ENCODE measurements at places on chromosomes 5 and 9. TPM values are rescaled to one million over a fixed set of nuclear protein-coding genes. Genes with fewer than 3 reads are reported as not detected.
A peak's percentile ranks its signal among the peaks of the same experiment; 100 is the strongest.

- no peak for DNase-seq
Measured at GRCh38 chr9:4386819-4387218, 87.0 kb upstream of the GLIS3 start.

GRCh38 chr5:5629607-5629978, 207.1 kb downstream of the ICE1 start:
- DNase-seq: no peak

GRCh38 chr5:149500922-149501582, 50.2 kb downstream of the CSNK1A1 start:
- no peak for DNase-seq

- no peak for DNase-seq
Measured at GRCh38 chr5:174706997-174707572, 17.3 kb upstream of the MSX2 start.

GRCh38 chr9:86838519-86839497, 108.5 kb downstream of the GAS1 start:
- DNase-seq: no peak

GRCh38 chr9:130298662-130299279, 33.2 kb downstream of the HMCN2 start:
- no peak for DNase-seq

GRCh38 chr5:125180231-125180829, 433.9 kb upstream of the ZNF608 start:
- DNase-seq: peak; percentile 28

- no peak for DNase-seq
Measured at GRCh38 chr9:30932226-30932625, 1452.2 kb upstream of the ACO1 start.

DNA sequence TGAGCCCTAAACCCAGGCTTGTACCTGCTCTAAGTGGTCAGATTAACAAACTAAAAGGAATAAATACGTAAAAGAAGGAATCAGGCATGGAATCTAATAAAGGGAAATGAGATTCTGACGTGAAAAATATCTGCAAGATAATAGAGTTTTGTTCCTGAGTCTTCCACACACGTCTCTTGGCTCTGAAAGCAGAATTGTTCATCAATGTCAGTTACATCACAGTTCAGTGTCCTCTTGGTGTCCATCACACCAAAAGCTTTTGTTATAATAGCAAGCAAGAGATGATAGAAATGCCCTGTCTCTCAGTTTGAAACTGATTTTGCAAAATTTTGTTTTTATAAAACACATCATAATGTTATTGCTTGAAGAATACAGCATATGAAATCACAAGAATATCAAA, 34.7 kb upstream of the NMUR2 start:
- no peak for DNase-seq

- DNase-seq: peak; percentile 52
Measured at GRCh38 chr9:35385042-35385441, 104.9 kb upstream of the RUSC2 start.

- DNase-seq: no peak
Measured at GRCh38 chr5:180129291-180130190, 58.0 kb upstream of the RNF130 start.

GRCh38 chr5:156096259-156096658, 230.7 kb upstream of the SGCD start:
- no peak for DNase-seq

DNA sequence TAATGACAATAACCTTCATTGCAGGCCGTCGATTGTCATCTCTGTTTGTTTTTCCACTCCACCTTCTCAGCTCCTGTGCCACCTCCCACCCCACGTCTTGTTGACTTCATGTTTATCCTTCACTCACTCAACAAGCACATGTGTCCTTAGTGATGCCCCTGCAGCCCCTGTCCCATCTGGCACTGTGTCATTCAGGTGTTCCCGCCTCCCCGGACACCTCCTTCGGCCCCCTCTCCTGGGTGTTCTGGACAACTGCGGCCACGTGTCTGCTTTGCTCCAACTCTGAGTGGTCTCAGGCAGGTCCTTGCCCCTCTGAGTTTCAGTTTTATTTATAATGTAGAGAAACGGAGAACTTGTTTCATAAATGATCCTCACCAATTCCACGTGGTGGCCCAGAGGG, 91.0 kb upstream of the COL5A1 start:
- no peak for DNase-seq

GRCh38 chr5:82274343-82275211, 3.6 kb downstream of the RPS23 start:
- DNase-seq: no peak

GRCh38 chr9:112097712-112098688, 77.1 kb downstream of the SUSD1 start:
- peak; percentile 76 for DNase-seq

DNA sequence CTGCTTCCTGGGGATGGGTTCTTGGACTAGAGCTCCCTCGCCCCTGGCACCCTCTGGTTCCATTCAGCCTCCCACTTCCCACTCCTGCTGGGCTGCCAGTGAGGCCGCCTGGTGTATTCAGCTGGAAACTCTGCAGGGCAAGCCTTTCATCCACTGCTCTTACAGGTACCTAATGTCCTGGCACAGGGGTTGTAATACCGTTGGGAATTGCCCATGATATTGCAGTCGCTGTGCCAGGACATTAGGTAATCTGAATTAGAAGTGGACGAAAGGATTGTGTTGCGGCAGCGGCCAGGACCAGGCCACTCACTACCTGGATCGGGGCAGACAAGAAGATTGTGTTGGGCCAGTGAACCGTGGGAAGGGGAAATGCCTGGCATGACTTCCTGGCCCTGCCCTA, 13.1 kb downstream of the TMOD1 start:
- peak; percentile 49 for DNase-seq

GRCh38 chr5:13278148-13278547, 666.3 kb downstream of the DNAH5 start:
- DNase-seq: no peak

DNA sequence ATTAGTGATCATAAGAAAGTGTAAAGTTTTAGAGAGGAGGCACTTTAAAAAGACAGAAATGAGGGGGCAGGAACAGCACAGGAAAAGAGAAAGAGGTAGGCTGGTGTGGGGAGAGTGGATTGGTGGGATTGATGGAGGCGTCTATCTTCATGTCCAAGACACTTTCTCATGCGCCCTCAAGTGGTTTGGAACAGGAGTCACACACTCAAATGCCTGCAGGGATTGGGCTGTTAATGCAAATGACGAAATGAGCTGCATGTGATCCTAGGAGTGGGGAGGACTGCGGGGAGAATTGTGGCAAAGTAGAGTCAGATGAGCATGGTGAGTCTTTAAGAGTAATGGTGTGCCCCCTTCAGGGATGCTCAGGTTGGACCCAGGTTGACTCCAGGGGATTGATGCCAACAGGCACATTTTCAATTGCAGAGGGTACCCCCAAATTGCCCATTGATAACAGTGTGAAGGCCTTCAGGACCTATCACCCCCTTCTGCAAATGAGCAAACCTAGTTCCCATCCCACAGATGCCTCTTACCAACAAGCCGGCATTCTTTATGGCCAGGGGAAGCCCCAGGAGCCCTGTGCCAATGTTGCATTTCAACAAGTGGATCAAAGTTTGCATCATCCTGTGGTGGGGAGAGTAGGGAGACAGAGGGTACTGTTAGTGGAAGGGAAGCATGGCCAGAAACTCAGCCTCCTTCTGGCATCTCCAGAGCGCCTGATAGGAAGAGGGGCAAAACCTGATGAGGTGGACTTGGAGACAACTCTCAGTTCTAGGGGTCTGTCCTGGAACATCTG, 5.3 kb downstream of the SLC36A3 start:
- peak; percentile 25 for DNase-seq

- DNase-seq: no peak
Measured at GRCh38 chr5:509611-510185, 14.6 kb downstream of the SLC9A3 start.

DNA sequence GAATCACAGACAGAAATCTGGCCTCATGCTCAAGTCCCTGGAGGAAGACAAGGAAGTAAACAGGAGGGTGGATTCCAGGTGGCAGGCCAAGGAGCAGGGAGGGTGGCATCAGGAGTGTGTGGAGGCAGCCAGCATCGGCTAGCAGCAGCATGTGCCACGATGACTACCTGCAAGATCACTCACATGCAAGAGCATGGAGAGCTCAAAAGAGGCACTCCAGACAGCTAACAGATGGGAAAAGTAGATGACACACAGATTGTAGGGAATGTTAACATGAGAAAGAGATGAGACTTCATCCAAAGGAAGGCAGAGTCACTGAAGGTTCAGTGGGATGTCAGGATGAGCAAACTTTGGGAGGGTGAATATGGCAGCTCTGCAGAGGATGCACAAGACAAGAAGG, 104.3 kb downstream of the SEMA5A start:
- DNase-seq: no peak

DNA sequence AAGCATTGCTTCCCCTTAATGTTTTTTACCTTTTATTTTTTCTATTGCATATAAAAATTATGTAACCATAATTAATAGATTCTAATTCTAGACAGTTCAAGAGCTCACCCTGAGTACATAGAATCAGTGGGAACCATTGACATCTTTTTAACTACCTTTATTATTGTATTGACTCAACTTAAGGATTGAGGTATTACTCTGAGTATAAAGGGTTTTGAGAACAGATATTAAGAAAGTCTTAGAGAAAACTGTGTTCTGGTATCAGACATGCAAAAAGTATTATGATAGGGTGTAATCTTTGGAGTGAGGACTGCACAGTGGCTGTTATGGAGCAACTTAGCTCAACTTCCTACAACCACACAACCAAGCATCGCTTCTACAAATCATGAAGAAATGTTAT, 8.9 kb downstream of the SPEF2 start:
- no peak for DNase-seq

- no peak for DNase-seq
Measured at GRCh38 chr9:117021906-117022305, 334.8 kb downstream of the TRIM32 start.

- no peak for DNase-seq
Measured at GRCh38 chr9:131867611-131868192, 127.8 kb upstream of the RAPGEF1 start.

DNA sequence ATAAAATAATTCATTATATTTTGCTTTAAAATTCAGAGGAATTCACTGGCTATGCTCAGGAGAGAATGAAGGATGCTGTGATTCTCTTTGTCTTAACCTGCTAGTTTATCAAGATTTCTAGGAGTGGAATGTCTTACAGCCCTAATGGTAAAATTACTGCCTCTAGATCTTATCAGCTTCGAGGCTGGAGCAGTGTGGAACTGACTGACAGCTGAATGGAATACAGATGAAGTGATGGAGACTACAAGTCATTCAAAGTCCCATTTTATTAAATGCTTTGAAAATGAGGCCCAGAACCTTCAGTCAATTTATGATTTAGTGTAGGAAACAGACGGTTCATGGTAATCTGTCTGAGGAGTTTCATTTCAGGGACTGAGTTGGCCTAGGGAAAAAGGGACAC, 202.1 kb downstream of the RFX3 start:
- DNase-seq: peak; percentile 38

GRCh38 chr9:128947277-128947526, 201 bp downstream of the DOLK start:
- DNase-seq: no peak

ENHO gene
- total RNA-seq: not detected

PCDHGA6 gene
- 2.9 TPM for total RNA-seq

NOL6 gene
- total RNA-seq: 42.3 TPM

ARID3C gene
- total RNA-seq: not detected

POLK gene
- total RNA-seq: 22.1 TPM

SH3TC2 gene
- 4.3 TPM for total RNA-seq

All from endothelial cell of umbilical vein (primary cell).